Sigmoid colon (tissue), 7 donors: ENCODE measurements at places on chromosomes 3 and 15. TPM values are rescaled to one million over a fixed set of nuclear protein-coding genes. Genes with fewer than 3 reads are reported as not detected.

ATG7 gene
- 55.6 TPM for total RNA-seq

CLEC3B gene
- 58.9 TPM for total RNA-seq

CCPG1 gene
- total RNA-seq, result 54.5 TPM

FGF7 gene
- 111 TPM for total RNA-seq

TMIE gene
- total RNA-seq, result 1.8 TPM

- DNase-seq, result no peak
Observed at GRCh38 chr15:55389264-55389607, 18.9 kb downstream of the CCPG1 start.

DNA sequence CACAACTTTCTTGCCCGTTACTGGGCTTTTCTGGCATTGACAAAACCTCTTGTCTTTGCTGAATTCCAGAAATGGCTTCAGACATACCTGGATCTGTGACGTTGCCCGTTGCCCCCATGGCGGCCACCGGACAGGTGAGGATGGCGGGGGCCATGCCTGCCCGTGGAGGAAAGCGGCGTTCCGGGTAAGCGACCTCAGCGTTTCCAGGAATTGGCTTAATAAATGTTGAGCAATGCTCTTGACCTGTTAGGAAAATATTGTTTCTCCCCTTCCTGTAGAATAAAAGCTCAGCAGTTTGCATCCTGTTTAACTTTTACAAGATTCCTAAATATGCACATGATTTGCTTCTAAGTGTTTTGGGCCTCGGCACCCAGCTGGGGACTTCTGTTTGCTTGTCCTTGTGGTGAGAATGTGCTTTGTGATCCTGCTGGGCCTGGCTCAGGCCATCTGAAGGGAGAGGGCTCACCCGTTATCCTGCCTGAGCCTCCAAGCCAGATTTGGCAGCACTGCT lies 46.7 kb downstream of the ARNT2 start:
- DNase-seq, result no peak

GRCh38 chr15:101156509-101157159 lies 95.2 kb downstream of the CHSY1 start:
- DNase-seq, result peak; percentile 45

GRCh38 chr3:44324584-44324983 lies 14.0 kb upstream of the TCAIM start:
- no peak for DNase-seq
